ENCODE measurements at places on chromosomes 1 and 21.

- DNase-seq: peak; percentile 18
Observed at GRCh38 chr1:174021591-174022079, 522 bp downstream of the RC3H1 start.

GRCh38 chr21:36867291-36867905, 99.1 kb downstream of the HLCS start:
- DNase-seq: no peak

DNA sequence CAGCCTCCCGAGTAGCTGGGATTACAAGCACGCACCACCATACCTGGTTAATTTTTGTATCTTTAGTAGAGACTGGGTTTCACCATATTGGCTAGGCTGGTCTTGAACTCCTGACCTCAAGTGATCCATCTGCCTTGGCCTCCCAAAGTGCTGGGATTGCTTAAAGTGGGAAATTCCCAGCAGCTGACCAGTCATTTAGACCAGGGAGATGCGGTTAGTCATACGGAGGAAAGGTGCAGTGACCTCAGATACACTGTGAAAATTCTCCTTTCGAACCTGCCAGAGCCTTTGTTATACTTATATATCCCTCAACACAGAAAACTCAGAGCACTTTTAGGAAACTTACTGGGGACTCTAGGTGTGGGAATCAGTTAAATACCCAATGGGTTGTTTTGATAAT, 39.6 kb downstream of the MAP10 start:
- no peak for DNase-seq

DNA sequence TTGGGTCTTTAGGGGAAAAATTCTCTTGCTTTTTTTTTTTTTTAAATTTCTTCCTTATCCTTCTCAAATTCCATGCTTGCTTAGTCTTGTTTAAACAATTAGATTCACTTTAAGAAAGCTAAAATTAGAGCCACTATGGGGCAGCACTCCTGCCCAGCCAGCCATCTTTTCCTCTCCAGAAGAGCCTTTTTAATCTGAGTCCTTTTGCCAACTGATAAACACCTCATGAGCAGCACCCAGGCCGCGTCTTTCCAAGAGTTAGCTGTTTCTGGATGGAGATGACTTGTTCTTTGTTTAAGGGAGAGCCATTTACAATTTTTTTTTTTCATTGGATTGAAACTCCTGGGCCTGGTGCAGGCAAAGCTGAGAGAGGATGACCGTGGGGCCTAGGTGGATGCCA, 53.3 kb upstream of the TSPAN2 start:
- no peak for DNase-seq

GRCh38 chr1:153841463-153841994, 66.3 kb downstream of the SLC27A3 start:
- no peak for DNase-seq

GRCh38 chr1:246790833-246791232, 66.6 kb downstream of the SCCPDH start:
- no peak for DNase-seq

Measured in GM12892 (cell line).